ENCODE measurements at places on chromosomes 2 and 18. TPM values are rescaled to one million over a fixed set of nuclear protein-coding genes. Genes with fewer than 3 reads are reported as not detected.

Gene LRATD1
- polyA plus RNA-seq, result 9.6 TPM

Gene FAM237A
- not detected for polyA plus RNA-seq

DNA sequence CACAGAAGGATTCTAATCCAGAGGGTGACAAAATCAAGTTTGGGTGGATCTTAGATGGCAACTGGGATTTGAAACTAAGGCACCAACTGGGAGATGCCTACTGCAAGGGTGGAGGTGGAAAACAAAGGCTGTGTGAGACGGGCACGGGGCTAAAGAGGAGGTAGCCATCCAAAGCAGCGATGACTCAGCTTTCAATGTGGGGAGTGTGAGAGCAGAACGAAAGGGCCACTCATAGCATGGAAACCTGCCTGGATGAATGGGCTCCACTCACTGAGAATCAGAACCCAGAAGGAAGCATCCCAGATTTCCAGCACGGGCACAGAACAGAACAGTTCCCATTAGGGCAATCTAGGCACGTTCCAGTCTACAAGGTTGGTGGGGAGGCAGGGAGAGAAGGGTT is 159.5 kb downstream of the COL4A4 start:
- no peak overlapping the region for H3K27ac ChIP-seq
- H3K4me3 ChIP-seq, result no peak overlapping the region
- no peak for DNase-seq
- no peaks in the 10 kb centered on the region for H3K27me3 ChIP-seq

DNA sequence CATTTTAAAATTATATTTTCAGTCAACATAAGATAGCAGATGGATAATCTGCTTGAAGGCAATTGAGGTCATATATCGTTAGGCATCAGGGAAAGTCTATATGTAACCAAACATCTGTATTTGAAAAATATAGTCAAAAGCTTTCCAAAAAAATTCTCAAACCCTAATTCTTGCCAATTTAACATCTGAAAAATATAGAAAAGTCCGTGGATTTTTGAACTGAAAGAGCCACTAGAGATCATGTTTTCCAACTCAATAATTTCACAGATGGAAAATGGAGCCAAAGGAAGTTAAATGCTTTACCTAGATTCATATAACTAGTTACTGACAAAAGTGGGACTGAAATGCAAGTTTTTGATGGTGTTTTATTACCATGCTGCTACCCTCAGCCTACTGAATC is 185.1 kb upstream of the ZNF804A start:
- H3K4me3 ChIP-seq, result no peak overlapping the region
- no peaks in the 10 kb centered on the region for H3K4me1 ChIP-seq
- no peak overlapping the region for H3K27ac ChIP-seq
- H3K27me3 ChIP-seq, result no peaks in the 10 kb centered on the region

DNA sequence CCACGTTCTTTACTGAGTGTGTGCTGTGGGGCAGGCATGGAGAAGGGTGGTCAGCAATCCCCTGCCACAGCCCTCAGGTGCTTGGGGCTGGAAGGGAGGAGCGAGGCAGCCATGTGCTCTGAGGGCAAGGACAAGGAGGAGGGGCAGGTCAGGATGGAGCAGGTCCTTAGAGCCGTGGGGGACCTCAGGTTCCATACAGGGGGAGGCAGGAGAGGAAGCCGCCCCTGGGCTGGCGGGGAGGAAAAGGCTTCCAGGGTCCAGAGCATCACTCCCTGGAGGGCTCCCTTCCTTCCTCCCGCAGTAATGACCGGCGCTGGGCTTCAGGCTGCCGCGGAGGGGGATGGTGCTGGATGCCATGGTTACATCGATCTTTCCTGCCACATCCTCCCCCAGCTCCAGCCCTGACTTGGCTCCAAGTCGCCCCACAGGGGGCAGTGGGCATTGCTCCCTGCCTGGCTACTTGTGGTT is 6.6 kb downstream of the GAREM2 start:
- H3K27ac ChIP-seq, result no peak overlapping the region
- H3K27me3 ChIP-seq, result no peaks in the 10 kb centered on the region
- H3K4me1 ChIP-seq, result peaks cover 8% of the 10 kb centered on the region

GRCh38 chr2:57497489-57498096 is 549.0 kb upstream of the VRK2 start:
- no peak for DNase-seq
- H3K27ac ChIP-seq, result no peak overlapping the region
- H3K4me1 ChIP-seq, result no peaks in the 10 kb centered on the region
- H3K4me3 ChIP-seq, result no peak overlapping the region
- no peaks in the 10 kb centered on the region for H3K27me3 ChIP-seq
- H3K36me3 ChIP-seq, result no peaks in the 10 kb centered on the region

DNA sequence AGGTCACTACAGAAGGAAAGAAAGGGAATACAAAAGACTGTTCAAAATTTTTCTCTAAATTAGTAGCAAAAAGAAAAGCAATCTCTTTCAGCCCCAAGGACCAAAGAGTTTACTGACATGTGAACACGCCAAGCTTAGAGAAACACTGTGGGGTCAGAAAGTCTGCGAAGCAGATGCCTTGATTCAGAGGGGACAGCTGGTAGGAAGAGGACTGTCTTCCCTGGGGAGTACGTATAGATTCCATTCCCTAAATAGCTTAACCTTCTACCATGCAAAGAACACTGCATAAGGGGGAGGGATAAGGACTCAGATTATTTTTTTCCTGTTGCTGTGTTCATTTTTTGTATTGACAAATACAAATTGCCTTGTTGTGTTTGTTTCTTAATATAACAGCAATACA is 96.1 kb downstream of the IRS1 start:
- no peaks in the 10 kb centered on the region for H3K36me3 ChIP-seq
- DNase-seq, result no peak
- no peak overlapping the region for H3K4me3 ChIP-seq

DNA sequence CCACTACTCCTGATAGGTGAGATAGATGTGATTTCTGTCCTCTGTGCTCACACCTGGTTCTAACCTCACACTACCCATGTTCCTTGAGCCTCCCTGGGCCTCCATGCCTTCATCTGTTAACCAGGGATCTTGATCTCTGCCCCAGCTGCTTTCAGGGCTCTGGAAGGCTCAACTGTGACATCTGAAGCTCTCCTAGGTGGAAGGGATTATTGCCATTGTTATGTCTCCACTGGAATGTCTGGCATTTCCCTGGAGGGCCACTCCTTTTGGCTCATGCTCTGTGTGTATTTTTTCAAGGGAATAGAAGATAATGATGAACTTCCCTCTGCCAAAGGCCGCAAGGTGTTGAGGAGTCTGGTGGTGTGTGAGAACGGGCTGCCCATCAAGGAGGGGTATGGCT is 41.2 kb downstream of the PCARE start:
- no peak for DNase-seq
- H3K27ac ChIP-seq, result no peak overlapping the region
- H3K27me3 ChIP-seq, result no peaks in the 10 kb centered on the region
- H3K36me3 ChIP-seq, result no peaks in the 10 kb centered on the region
- no peaks in the 10 kb centered on the region for H3K4me1 ChIP-seq
- no peak overlapping the region for H3K4me3 ChIP-seq

Gene OR6B2
- polyA plus RNA-seq, result not detected

GRCh38 chr2:47984041-47984440 is 77.7 kb upstream of the FBXO11 start:
- H3K36me3 ChIP-seq, result no peaks in the 10 kb centered on the region
- H3K27ac ChIP-seq, result no peak overlapping the region
- H3K4me1 ChIP-seq, result no peaks in the 10 kb centered on the region
- no peak for DNase-seq
- no peak overlapping the region for H3K4me3 ChIP-seq
- no peaks in the 10 kb centered on the region for H3K27me3 ChIP-seq

- H3K27me3 ChIP-seq, result no peaks in the 10 kb centered on the region
- H3K4me1 ChIP-seq, result no peaks in the 10 kb centered on the region
- no peak overlapping the region for H3K27ac ChIP-seq
- no peaks in the 10 kb centered on the region for H3K36me3 ChIP-seq
- no peak for DNase-seq
- H3K4me3 ChIP-seq, result no peak overlapping the region
These were observed 23.5 kb downstream of the COMMD1 start for GRCh38 chr2:61928826-61929461.

Gene AFG3L2
- polyA plus RNA-seq, result 30.0 TPM

DNA sequence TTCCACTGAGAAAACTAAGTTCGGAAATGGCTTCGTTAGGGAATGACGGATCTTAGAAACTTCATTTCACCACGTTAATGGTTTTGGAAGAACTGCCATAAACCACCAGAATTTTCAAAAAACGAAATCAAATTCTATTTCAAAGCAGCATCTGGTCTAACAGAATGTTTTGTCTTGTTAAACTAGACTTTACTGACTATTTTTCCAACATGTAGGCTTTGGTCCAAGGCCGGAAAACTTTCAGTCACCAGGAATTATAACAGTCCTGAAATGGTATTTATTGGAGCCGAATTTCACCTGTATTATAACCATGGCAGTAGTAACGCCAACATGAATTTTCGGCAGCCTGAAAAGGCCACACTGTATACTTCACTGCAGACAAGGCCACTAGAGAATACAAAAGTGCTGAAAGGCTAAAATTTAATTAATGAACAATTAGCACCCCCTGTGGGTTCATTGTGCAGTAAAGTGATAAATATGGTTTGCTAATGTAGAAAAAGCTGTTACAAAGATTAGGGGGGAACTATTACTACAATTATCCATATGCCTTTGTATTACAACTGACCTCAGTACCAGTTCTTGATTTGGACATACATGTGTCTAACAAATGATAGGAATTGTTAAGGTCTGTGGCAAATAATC is 116.4 kb downstream of the ZNF521 start:
- no peaks in the 10 kb centered on the region for H3K27me3 ChIP-seq
- H3K36me3 ChIP-seq, result no peaks in the 10 kb centered on the region
- no peak overlapping the region for H3K27ac ChIP-seq

- H3K27ac ChIP-seq, result no peak overlapping the region
- H3K4me1 ChIP-seq, result peaks cover 6% of the 10 kb centered on the region
- no peak for DNase-seq
- H3K27me3 ChIP-seq, result peaks cover 35% of the 10 kb centered on the region
- no peak overlapping the region for H3K4me3 ChIP-seq
These were observed 2.2 kb upstream of the DLX1 start for GRCh38 chr2:172082944-172083627.

Gene SPEG
- 9.9 TPM for polyA plus RNA-seq

Gene NTSR2
- 0.53 TPM for polyA plus RNA-seq

Gene ANKRD36
- 4.6 TPM for polyA plus RNA-seq

Gene EPHA4
- 24.9 TPM for polyA plus RNA-seq

DNA sequence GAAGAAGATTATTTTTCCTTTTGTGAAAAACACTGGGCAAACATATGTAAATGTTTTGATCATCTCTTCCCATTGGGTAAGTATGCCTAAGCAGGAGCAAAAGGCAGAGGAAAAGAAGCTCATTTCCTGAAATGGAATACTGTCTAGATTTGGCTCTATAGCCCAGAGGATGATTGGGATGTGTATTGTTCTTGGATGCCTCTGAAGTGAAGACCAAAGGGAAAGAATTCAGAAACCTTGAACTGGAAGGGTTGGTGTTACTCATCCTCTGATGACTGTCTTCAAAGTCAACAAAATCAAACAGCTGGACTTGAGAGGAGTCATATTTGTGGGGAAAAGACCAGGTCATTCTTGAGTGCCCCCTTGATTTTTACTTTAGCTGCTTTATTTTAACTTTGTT is 112.6 kb upstream of the NT5C1B start:
- no peaks in the 10 kb centered on the region for H3K4me1 ChIP-seq
- no peaks in the 10 kb centered on the region for H3K36me3 ChIP-seq
- no peaks in the 10 kb centered on the region for H3K27me3 ChIP-seq
- no peak for DNase-seq

Gene TBR1
- polyA plus RNA-seq, result not detected

GRCh38 chr2:61045999-61046398 is 19.7 kb upstream of the SANBR start:
- H3K27me3 ChIP-seq, result no peaks in the 10 kb centered on the region
- H3K4me1 ChIP-seq, result peaks cover 5% of the 10 kb centered on the region
- no peak for DNase-seq
- no peaks in the 10 kb centered on the region for H3K36me3 ChIP-seq
- H3K27ac ChIP-seq, result no peak overlapping the region
- no peak overlapping the region for H3K4me3 ChIP-seq

- no peak for DNase-seq
- H3K4me1 ChIP-seq, result no peaks in the 10 kb centered on the region
- H3K27me3 ChIP-seq, result no peaks in the 10 kb centered on the region
- H3K4me3 ChIP-seq, result no peak overlapping the region
- H3K36me3 ChIP-seq, result no peaks in the 10 kb centered on the region
- no peak overlapping the region for H3K27ac ChIP-seq
These were observed 215.3 kb downstream of the SEPTIN10 start for GRCh38 chr2:109398366-109399015.

GRCh38 chr2:143152637-143153036 is 23.4 kb downstream of the ARHGAP15 start:
- no peak overlapping the region for H3K27ac ChIP-seq
- no peak overlapping the region for H3K4me3 ChIP-seq
- no peaks in the 10 kb centered on the region for H3K4me1 ChIP-seq
- H3K27me3 ChIP-seq, result no peaks in the 10 kb centered on the region
- H3K36me3 ChIP-seq, result no peaks in the 10 kb centered on the region

GRCh38 chr2:166897666-166898065 is 9.4 kb downstream of the XIRP2 start:
- H3K4me3 ChIP-seq, result no peak overlapping the region
- no peaks in the 10 kb centered on the region for H3K27me3 ChIP-seq
- H3K4me1 ChIP-seq, result no peaks in the 10 kb centered on the region
- no peaks in the 10 kb centered on the region for H3K36me3 ChIP-seq

Gene ALPI
- polyA plus RNA-seq, result not detected

DNA sequence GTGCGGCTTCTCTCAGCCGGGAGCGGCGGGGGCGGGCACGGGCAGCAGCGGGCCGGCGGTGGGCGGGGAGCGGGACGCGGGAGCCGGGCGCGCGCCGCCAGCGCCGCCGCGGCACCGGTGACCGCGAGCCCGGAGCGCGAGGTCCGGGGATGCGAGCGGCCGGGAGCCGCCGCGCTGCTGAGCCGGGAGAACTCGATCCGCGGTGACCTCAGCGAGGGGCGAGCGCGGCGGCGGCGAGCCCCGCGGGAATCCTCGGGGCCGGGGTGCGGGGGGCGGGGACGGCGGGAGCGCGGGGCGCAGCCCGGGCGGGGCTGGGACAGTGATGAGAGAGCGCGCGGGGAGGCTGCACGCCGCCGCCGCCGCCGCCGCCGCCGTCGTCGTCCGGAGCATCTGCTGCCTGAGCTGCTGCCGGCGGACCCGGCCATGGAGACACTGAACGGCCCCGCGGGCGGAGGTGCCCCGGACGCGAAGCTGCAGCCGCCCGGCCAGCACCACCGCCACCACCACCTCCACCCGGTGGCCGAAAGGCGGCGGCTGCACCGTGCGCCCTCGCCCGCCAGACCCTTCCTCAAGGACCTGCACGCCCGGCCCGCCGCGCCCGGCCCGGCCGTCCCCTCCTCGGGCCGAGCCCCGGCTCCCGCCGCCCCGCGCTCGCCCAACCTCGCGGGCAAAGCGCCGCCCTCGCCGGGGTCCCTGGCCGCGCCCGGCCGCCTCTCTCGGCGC is at the start of gene MTCL1:
TSS of gene MTCL1 (plus strand) at position 319 of the 723 bp plus-strand sequence. CDS start at position 424, 105 bp downstream.
- H3K4me1 ChIP-seq, result peaks cover 4% of the 10 kb centered on the region
- DNase-seq, result peak; percentile 62
- peak within 1 kb of the TSS; percentile 55 for H3K4me3 ChIP-seq
- no peaks in the 10 kb centered on the region for H3K36me3 ChIP-seq
- H3K27ac ChIP-seq, result peak within 1 kb of the TSS; percentile 85

- no peaks in the 10 kb centered on the region for H3K27me3 ChIP-seq
- no peak overlapping the region for H3K4me3 ChIP-seq
- H3K36me3 ChIP-seq, result no peaks in the 10 kb centered on the region
- H3K4me1 ChIP-seq, result no peaks in the 10 kb centered on the region
- H3K27ac ChIP-seq, result no peak overlapping the region
- DNase-seq, result no peak
These were observed 230.5 kb downstream of the ZNF521 start for GRCh38 chr18:25121442-25121841.

Data from ovary (tissue), 10 donors.